ENCODE measurements at places on chromosomes 12 and 14.

- DNase-seq = no peak
Measured at GRCh38 chr12:57545809-57546437, 1.1 kb downstream of the DCTN2 start.

DNA sequence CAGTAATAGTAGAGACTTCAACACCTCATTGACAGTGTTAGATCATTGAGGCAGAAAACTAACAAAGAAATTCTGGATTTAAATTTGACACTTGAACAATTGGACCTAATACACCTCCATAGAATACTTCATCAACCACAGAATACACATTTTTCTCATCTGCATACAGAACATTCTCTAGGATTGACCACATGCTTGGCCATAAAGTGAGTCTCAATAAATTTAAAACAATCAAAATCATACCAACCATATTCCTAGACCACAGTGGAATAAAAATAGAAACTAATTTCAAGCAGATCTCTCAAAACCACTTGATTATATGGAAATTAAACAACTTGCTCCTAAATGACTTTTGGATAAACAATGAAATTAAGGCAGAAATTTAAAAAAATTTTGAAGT is 82.3 kb downstream of the SLC38A4 start:
- DNase-seq = peak; percentile 2

- no peak for DNase-seq
Measured at GRCh38 chr12:128820253-128820652, 3.5 kb downstream of the SLC15A4 start.

- DNase-seq = no peak
Measured at GRCh38 chr12:79408689-79409088, 282.1 kb downstream of the PAWR start.

DNA sequence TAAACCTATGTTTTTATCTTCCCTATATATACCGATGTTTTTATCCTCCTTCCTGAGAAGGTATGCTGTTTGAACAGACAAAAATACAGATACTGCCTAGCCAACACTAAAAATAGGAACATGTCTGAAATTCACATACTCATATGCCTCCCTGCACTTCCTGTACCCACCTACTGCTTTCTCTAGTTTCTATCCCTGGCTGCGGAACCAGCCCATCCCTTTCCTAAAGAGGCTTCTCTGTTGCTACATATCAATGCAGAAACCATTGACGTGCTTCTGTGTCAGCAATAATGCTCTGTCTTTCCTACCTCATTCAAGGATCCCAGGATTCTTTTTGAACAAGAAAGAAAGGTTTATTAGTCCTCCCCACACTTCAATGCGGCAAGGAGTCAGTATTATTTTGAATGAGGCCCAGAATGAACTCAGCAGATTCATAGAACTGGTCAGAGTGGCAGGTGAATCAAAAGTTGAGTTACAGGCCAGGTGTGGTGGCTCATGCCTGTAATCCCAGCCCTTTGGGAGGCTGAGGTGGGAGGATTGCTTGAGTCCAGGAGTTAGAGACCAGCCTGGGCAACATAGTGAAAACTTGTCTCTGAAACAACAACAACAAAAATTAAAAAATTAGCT is 67.8 kb upstream of the NAP1L1 start:
- DNase-seq = no peak

GRCh38 chr12:22628228-22628627 is 3.3 kb downstream of the ETNK1 start:
- no peak for DNase-seq

DNA sequence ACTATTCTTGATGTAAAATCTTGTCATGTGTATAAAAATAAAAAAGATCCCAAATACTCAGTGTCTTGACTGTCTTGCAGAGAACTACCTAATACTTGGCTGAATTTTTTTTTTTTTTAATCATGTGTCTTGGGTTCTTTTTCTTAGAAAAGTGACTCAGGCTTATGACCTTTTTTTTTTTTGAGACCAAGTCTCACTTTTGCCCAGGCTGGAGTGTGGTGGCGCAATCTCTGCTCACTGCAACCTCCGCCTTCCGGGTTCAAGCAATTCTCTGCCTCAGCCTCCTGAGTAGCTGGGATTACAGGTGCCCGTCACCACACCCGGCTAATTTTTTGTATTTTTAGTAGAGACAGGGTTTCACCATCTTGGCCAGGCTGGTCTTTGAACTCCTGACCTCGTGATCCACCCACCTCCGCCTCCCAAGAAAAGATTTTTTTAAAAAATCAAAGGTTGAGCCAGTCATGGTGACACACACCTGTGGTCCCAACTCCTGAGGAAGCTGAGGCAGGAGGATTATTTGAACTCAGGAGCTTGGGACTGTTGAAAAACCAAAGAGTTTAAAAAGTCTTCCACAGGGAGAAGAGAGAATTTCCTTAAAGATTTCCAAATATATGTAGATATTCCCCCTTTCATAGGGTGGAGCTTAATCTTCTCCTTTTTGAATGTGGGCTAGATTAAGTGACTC is 17.7 kb upstream of the TDG start:
- no peak for DNase-seq

DNA sequence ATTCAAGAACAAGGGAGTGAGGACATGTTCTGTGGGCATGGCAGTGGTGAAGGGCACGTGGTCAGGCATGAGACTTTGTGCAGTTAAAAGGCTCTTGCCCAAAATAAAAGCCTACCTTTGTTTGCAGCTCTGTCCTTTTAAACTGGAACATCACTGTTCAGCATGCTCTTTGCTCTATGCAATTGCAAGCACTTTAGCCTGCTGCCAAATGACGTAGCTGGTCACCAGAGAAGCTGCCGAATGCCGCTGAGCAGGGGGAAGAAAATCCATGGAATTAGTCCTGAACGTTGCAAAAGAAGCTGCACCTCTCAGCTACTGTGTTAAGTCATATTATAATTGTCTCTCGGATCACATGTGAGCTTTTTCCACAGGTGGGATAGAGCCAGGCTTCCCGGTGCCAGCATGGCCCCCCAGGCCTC is 176.3 kb upstream of the DIO2 start:
- DNase-seq = peak; percentile 23

- no peak for DNase-seq
Measured at GRCh38 chr12:80559766-80560165, 115.7 kb downstream of the PTPRQ start.

- DNase-seq = no peak
Measured at GRCh38 chr14:31430634-31431264, 10.4 kb upstream of the HEATR5A start.

GRCh38 chr14:63051992-63052391 is 6.7 kb upstream of the KCNH5 start:
- no peak for DNase-seq

DNA sequence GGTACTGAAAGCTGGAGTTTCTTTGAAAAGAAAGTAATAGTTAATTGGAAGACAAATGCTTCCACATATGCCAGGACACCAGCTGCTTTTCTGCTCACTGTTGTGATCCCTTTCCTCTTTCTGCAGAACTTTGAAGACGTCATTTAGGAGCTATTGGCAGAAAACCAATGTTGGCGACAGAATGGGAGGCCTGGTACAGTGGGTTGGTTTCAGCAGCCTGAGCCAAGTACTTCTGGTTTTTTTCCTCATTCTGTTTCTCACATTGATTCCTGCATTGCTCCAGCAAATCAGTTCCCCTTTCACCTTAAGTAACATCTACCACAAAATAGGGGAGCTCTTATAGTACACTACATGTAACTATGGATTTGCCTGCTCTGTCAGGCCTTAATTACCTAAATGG is 96.9 kb downstream of the FIGNL2 start:
- peak; percentile 27 for DNase-seq

DNA sequence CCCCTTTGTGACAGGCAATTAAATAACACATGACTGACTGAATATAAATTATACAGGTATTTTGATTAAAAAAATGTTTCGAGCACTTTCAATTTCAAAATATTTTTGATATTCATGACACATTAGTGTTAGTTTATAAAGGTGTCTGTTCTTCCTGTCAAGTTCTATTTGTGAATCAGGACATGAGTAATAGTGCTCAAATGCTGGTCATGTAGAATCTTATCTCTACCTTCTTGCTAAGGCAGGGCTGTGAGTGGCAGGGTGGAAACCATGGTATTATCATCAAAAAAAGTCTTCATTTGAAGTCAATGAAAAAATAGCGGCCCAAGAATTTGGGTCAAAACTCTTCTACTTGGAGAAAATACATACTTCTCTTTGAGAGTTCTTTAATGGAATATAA is 250.2 kb downstream of the DACT1 start:
- no peak for DNase-seq

GRCh38 chr12:116323406-116324386 is 46.2 kb upstream of the MED13L start:
- DNase-seq = no peak

DNA sequence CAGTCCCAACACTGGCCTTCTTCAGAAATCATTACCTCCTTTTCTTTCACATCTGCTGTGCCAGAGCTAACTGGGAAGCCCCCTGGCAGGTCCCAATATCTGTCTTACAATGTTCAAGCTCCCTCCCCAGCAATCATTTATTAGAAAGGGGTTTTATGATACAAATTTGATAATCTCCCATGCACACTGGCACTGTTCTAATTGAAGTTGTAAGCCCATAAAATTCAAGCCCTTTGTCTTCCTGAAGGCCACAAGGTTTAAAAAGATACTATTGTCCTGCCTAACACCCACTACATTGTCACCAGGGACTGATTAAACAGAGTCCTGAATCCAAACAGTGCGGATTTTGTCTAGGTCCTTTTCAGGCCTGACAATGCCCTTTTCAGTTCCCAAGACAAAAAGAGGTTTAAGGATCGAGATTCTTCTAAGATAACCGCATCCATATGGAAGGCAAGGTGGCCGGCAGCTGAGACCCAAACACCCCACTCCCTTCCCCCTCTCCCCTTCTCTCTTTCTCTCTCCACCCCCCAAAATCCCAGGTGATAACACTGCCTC is 3.3 kb downstream of the NKX2-8 start:
- DNase-seq = no peak

- DNase-seq = no peak
Measured at GRCh38 chr12:25074954-25075353, 120.0 kb downstream of the DNAI7 start.

DNA sequence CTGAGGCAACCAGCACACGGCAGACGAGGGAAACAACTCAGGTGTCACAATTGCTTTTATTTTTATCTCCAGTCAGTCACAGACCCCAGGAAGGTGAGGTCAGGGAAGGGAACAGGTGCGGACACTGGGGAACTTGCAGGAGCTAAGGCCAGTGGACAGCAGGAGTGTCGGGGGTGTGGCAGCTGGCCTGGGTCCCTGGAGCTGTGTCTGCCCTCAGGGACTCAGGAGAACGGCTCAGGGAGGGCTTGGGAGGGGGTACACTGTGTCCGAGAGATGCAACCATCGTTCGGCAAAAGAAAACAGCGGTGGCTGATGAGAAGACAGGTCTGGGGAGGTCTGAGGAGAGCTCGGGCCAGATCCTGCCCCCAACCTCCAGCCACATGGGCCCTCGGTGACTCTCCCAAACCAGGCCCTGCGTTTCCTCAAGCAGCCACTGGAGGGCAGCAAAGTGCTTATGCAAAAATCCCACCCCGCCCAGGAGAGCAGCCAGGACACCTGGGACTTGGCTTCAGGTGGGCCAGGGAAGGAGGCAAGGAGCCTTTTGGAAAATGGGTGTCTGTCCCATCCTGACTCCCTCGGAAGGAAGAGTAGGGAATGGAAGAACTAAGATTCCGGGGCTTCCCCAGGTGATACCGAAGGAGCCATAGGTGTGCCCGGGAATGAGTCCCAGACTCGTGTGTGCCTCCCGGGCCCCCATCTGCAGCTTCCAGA is 24.1 kb upstream of the BCDIN3D start:
- peak; percentile 78 for DNase-seq

GRCh38 chr14:94051115-94051514 is 25.0 kb downstream of the OTUB2 start:
- peak; percentile 86 for DNase-seq

GRCh38 chr14:73262427-73263183 is 25.3 kb downstream of the PAPLN start:
- no peak for DNase-seq

DNA sequence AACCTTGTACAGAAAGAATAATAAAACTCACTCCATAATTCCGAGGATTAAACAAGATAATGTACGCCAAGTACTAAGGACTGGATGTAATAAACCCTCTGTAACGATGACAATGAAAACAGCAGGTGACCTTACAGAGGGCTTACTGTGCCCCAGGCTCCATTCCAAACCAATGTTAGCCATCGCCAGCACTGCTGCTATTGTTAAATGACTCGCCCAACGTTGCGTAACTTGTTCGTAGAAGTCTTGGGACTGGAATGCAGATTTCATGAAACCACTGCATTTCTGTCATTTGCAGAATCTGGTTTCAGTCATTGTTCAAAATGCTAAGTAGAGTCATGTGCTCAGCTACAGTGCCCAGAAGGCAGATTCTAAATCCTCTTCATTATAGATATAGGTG is 728 bp upstream of the STON2 start:
- peak; percentile 97 for DNase-seq

- no peak for DNase-seq
Measured at GRCh38 chr12:26741584-26742227, 91.3 kb downstream of the ITPR2 start.

DNA sequence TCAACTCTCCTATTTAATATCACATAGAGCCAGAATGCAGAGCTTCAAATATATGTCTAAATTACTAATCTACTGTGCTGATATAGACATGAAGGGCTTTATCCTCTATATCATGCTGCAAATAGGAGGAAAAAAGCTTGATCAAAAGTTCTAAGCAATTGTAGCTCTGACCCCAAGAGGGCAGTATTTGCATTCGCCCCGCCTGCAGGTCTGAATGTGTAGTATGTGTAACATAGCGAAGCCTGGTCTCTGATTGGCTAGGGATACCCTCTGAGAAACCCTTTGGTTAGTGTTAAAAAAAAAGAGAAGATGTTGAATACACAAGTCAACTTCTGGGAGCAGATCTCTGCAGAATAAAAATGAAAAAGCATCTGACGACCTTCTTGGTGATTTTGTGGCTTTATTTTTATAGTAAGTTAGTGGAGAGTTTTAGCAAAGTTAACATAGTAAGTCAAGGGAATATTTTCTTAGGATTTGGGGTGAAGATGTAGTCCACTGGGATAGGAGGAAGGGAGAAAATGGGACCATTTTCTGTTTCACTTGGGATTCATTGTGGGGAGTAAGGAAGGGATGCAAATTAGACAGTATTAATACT is 151.6 kb upstream of the OR4E1 start:
- DNase-seq = no peak

DNA sequence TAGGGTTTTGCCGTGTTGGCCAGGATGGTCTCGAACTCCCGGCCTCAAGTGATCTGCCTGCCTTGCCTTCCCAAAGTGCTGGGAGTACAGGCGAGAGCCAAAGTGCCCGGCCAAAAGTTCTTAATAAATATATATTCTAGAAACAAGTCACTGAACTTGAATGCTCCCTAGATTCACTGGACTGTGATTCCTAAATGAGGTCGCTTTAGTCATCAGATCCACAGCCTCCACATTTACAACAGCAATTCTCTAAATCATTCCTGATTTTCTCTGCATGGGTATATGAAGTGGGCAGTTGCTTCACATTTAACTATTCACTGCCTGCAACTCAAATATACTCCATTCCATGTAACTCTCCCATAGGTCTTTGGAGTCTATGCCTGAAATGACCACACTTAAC is 813.0 kb downstream of the GALC start:
- no peak for DNase-seq

DNA sequence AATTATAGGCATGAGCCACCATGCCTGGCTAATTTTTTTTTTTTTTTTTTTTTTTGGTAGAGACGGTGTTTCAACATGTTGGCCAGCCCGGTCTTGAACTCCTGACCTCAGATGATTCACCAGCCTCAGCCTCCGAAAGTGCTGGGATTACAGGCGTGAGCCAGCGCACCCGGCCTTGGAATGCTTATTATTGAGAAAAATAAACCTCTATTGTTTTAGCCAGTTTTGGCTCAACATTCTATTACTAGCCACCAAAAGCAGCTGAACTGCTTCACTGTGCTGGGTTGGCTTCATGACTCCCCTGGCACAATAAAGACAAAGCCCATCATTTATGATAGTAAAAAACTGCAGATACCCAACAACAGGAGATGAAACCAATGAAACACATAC is 93.5 kb upstream of the CEP83 start:
- peak; percentile 72 for DNase-seq
